Left ventricle myocardium superior (tissue), 1 donor: ENCODE measurements at places on chromosomes 1 and 21. TPM values are rescaled to one million over a fixed set of nuclear protein-coding genes. Genes with fewer than 3 reads are reported as not detected.

The MYOM3 gene
- total RNA-seq = 409 TPM

The AKR7A3 gene
- total RNA-seq = 0.20 TPM

DNA sequence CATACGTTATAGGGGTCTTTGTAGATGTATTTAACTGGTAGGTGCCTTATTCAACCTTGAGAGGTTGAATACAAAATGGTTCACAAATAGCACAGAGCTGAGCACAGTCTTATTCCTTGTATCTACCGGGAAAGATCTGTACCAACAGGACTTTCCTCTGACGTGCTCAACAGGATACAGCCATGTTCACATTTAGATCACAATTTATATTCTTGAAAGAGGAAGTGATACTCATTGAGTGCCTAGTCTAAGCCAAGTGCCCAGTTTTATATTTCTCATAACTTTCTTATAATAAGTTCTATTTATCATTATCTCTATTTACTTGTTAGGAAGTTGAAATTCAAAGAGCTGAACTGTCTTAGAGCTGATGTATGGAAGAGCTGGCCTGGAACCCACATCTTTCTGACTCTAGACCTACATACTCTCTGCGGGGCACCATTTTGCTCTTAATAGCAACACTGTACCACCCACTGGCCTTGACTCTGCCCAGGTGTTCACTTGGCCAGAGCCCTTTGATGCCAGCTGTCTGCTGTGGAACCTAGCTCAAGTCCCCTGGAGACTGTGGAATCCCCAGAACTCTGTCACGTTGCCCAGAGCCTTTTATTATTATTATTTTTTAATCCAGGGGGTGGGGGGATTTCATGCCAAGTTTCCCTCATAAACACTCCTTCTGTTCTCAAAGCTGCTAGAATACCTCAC lies 156.2 kb downstream of the TPR start:
- DNase-seq = no peak

The TFF2 gene
- total RNA-seq = not detected

DNA sequence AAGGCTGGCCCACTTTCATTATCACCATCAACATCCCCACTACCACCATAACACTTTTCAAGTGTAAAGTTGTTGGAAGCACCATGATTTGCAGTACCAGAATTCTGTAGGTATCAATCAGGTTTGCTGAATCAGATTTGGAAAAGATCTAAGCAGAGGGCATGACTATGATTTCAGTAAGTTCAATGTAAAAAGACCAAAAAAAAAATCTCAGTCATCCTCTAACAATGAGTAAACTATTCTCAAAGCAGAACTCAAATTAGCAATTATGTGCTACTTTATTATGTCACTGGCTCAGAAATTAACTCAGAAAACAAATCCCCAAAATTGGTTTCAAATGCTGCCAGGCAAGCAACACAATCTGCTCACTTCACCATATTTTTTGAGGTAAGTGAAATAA lies 187.8 kb upstream of the HP1BP3 start:
- DNase-seq = no peak
